ENCODE measurements at places on chromosomes 6 and 20.

GRCh38 chr20:62705627-62706026 lies 3.0 kb upstream of the NTSR1 start:
- DNase-seq, result no peak

GRCh38 chr6:148999929-149000468 lies 253.2 kb downstream of the UST start:
- DNase-seq, result no peak

DNA sequence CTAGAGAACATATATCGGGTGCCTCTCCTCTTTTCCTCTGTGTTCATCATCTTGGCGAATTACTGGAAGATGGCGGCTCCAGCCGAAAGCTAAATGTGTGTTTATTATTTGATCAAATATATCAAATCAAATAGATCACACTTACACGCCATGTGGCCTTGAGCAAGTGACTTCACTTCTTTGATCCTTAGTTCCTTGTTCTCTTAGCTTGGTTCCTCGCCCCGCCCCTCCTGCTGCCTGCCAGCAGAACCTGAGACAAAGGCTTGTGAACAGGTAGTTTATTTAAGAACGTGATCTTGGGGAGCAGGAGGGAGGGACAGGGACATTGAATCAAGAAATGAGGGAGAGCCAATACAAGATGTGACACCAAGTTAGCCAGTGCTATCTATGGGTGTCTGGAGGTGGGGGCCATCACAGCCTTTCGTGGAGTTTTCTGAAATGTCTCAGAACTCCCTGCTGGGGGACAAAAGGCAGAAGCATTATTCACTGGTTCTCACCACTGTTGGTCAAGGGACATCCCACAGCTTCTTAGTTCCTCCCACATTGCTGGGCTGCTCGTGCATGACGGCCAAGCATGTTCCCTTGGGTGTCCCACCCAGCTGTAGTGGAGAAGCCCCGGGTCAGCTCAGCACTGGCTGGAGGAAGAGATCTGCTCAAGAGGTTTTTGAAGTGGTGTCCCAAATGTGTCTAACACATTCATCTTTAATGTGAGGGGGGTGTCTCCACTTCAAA lies 44.9 kb upstream of the RNF24 start:
- no peak for DNase-seq

DNA sequence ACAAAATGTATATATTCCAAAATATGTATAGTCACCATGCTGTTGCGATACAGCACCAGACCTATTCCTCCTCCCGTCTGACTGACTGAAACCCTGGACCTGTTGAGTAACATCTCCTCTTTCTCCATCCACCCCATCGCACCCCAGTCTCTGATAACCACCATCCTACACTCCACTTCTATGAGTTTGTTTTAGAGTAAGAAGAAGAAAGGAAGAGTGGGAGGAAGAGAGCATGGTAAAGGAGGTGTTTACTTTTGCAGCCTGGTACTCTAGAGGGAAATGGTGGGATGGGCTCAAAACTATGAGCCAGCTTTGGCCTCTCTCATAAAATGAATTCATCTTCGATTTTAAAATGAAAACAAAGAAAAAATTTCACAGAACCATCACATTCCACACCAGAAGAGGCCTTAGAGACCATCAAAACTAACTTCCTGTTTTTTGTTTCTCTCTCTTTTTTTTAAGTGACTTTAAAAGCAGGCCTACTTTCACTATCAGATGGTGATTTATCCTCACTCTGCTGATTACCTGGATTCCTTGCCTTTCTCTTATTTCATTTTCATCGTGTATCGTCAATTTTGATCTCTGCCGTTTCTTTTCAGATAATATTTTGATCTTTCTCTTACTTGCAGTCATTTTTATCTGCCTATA lies 16.8 kb upstream of the FUCA2 start:
- DNase-seq, result no peak

DNA sequence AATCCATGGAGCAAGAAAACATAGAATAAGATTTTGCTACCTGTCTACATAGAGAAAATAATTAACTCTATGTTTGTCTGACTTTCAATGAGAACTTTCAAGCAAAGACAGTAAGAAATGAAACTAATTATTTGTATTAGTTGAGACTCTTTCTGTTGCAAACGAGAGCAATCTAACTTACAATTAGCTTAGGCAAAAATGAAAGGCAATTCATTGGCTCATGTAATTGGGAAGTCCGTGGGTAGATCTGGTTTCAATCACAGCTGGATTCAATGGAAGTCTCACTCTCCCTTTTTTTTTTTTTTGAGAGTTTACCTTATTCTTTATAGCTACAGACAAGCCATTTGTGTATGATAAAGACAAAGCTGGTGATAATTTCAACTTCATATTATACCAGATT lies 68.2 kb upstream of the STXBP5 start:
- DNase-seq, result no peak

GRCh38 chr20:49570828-49571552 lies 3.1 kb upstream of the PTGIS start:
- no peak for DNase-seq

GRCh38 chr6:169223006-169223405 lies 30.6 kb downstream of the THBS2 start:
- DNase-seq, result no peak

DNA sequence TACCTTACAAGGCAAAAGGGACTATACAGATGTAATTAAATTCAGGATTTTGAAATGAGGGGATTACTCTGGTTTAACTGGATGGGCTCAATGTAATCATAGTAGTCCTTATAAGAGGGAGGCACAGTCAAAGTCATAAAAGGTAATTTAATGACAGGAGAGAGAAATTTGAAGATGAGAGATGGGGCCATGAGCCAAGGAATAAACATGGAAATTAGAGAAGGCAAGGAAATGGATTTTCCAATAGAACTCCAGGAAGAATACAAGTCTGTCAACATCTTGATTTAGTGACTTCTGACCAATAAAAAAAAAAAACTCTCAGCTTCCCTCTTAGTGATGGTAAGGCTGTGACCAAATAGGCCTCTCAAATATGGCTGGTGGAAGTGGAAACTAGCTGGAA lies 101.9 kb upstream of the BEND3 start:
- DNase-seq, result no peak

GRCh38 chr20:52572687-52573086 lies 381.1 kb upstream of the ZFP64 start:
- no peak for DNase-seq

GRCh38 chr6:20778459-20778858 lies 244.2 kb downstream of the CDKAL1 start:
- DNase-seq, result no peak

Measured in stimulated activated CD4-positive, alpha-beta T cell treated with anti-CD3 and anti-CD28 coated beads, Interleukin-1b, Interleukin-23, amount 100 ng/mL, for 24 hours (primary cell).